ENCODE measurements at places on chromosomes 2 and 18.

- no peak for DNase-seq
Observed at GRCh38 chr2:116319935-116320334, 1494.6 kb upstream of the DDX18 start.

GRCh38 chr18:5817816-5818215 is 77.5 kb downstream of the TMEM200C start:
- DNase-seq = no peak

DNA sequence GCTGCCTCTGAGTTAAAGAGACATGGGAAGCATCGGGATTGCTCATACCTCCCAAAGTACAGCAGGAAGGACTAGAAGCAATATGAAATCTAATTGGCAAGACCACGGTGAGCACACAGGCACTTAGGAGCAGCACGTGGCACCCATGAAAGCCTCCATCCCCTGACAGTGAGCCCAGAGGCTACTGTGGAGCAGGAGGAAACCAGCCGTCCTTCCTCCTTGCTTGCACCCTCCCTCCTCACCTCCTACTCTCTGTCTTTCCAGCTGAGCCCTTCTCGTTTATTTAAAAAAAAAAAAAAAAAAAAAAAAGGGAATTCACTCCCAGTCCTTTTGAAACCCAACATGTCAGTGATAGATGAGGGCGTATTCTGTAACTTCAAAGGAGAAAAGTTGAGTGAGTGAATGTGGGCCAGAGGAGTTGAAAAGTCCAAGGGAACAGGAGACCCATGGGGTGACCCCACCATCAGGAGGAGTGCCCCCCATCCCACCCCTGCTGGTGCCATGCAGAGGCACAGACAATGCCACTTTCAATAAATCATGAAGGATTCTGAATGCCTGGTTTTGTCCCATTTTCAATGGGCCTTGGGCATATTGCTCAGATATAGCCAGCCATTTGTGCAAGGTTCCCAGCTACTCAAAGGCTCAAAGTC is 96.6 kb upstream of the ALPP start:
- no peak for DNase-seq

DNA sequence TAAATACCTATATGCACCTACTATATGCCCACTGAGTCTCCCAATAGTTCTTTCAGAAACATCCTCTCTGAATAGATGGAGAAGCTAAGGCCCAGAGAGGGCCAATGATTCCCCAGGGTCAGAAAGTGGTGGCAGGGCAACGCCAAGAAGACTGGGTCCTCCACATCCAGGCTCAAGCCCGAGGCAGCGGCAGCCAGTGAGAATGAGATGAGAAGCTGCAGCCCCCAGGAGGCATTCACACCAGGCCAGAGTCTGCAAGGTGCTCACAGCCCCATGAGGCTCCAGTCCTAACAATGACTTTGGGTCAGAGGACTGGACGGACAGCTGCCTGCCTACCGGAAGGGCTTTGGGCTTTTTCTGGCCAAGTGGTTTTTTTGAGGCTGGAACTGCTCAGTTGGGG is 3.5 kb downstream of the TEX261 start:
- no peak for DNase-seq

DNA sequence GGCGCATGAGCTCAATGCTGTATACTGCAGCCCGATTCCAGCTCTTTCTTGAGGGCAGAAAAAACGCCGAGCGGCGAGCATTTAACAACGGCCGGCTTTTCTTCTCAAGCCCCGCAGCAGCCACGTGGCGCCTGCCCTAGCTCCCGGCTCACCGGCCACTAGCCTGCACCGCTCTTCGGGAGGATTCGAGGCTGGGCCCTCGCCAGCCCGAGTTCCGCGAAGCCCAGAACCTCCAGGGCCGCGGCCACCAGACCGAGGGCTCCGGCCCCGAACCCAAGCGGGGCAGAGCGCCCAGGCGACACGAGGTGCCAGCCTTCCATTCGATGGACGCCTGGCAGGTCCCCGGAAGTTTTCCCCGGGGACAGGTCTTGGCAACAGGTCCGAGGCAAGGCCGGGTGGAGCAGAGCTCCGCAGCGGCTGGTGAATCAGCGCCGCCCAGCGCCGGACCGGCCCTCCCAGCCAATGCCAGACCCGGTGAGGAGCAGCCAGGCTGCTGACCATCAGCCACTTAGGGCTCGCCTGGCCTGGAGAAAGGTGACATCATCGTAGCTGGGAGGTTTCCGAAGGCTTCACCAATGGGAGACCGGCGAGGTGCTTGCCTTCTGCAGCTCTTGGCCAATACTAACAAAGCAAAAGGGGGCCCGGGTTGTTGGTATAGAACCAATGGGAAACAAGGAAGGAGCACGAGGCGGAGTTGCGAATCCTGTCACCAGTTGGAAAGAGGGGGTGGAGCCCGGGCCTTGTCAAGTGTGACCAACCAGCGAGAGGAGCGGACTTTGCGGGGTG is 552 bp upstream of the MXD1 start:
- DNase-seq = peak; percentile 31

DNA sequence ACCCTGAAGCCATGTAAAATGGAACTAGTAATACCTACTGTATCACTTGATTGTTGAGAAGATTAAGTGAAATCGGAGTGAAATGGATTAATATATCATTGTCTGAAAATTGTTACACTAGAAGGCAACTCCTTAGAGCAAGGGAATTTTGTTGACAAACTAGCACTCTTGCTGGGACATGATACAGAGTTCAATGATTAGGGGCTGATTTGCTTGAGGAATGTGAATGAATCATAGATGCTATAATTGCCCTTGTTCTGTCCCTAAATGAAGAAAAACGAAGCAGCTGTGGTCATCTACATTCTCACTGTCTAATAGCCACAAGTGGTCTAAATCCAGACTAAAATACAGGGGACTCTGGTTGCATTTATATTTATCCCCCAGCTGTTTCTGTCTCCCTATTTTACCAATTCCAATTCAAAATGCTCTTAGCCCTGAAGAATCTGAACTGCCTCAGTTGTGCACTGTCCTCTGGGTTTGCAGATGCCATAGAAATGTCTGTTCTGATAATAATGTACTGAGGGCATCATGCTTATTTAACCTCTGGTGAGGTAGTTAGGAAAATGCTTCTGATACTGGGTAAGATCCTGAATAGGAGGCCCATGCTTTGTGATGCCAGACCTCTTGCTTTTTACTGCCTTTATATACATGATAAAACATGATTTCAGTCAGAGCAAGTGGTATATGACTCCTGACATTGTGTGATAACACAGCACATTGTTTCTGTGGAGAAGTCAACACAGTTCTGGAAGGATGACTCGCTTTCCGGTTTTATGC is 382.1 kb downstream of the NRXN1 start:
- DNase-seq = no peak
